ENCODE measurements at places on chromosomes 5 and 9. TPM values are rescaled to one million over a fixed set of nuclear protein-coding genes. Genes with fewer than 3 reads are reported as not detected.

DNA sequence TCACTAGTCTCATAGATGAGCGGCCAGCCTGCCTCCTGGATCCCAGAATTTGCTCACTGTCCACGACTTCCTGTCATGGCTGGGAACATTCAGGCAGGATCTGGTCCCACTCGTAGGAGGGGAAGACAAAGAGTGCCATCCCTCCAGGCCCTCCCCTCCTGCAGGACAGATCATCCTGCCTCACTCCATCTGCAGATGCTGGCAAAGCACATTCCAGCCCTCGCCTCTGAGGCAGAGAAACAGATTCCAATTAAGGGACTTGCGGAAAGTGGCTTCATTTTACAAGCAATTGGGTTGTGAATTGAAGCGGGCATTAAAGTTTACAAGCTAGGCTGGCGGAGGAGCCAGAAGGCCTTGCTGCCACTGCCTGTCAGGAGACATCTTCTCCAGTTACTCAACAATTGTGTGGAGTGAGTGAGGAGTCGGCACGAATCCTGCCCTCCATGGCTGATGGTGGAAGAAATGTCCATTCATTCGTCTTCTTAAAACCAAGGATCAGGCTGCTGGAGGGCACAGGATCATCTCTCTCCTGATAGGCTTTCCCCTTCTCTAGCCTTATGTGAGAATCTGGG, 41.8 kb upstream of the KCNMB1 start:
- no peak for DNase-seq

DNA sequence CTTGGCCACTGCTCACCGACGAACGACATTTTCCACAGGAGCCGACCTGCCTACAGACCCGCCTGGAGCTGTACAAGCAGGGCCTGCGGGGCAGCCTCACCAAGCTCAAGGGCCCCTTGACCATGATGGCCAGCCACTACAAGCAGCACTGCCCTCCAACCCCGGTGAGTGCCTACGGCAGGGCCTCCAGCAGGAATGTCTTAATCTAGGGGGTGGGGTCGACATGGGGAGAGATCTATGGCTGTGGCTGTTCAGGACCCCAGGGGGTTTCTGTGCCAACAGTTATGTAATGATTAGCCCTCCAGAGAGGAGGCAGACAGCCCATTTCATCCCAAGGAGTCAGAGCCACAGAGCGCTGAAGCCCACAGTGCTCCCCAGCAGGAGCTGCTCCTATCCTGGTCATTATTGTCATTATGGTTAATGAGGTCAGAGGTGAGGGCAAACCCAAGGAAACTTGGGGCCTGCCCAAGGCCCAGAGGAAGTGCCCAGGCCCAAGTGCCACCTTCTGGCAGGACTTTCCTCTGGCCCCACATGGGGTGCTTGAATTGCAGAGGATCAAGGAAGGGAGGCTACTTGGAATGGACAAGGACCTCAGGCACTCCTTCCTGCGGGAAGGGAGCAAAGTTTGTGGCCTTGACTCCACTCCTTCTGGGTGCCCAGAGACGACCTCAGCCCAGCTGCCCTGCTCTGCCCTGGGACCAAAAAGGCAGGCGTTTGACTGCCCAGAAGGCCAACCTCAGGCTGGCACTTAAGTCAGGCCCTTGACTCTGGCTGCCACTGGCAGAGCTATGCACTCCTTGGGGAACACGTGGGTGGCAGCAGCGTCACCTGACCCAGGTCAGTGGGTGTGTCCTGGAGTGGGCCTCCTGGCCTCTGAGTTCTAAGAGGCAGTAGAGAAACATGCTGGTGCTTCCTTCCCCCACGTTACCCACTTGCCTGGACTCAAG, 1.5 kb downstream of the CSF2 start:
- peak; percentile 35 for DNase-seq

Gene GPX8
- total RNA-seq, result 59.3 TPM

DNA sequence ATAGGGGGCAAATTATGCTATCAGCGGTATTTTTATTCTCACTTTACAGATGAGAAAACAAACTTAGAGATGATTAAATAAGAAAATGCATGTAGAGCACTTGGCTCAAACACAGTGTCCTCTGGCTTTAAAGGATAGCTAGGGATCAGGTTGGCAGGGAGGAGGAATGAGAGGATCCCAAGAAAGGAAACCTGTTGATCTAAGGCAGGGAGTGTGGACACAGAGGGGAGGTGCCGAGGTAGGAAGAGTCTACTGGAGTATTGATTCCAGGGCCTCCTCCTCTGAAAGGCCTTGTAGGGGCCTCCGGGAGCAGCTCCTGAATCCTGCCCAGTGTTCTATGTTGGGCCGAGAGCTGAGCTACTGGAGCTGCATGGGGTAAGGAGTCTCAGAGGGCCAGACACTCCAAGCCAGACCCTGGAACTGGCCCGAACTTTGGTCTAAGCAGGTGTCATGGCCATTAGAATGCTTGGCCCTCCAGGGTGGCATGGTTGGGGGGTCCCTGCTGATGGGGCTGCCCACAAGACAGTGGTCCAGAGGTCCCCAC, 30.4 kb upstream of the TCF7 start:
- no peak for DNase-seq

DNA sequence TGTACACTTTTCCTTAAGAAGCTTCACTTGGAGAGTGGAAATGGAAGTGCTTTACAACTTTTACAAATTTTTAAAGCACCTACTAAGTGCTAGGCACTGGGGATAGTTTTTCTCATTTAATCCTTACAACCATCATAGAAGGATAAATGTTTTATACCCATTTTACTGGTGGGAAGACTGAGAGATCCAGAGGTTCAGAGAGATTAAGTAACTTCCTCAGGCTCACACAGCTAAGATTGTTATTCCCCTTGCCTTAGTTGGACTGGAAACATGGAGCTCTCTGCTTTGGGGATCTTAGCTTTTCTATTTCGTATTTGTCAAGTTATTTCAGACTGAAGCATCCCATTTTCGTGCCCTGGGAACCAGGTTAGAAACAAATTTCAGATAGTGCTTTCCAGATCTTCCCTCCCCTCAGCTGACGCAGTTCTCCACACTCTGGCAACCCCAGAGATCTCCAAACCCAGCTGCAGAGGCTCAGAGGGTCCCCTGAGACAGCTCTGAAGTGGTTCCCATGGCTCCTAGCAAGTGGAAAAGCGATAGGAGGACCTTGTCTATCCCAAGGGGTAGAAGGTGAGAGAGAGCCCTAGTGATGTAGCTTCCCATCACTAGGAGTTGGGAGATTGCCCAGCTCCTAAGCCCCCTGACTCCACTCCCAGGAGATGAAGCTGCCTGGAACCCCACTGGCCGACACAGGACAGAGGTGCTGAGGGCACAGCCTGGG, 16.2 kb upstream of the GABBR2 start:
- no peak for DNase-seq

Gene PCDHA12
- total RNA-seq, result not detected

All from MG63 (cell line).